ENCODE measurements at places on chromosomes 11 and 22.

- no peak for DNase-seq
These were observed 17.8 kb upstream of the XBP1 start for GRCh38 chr22:28817919-28818859.

DNA sequence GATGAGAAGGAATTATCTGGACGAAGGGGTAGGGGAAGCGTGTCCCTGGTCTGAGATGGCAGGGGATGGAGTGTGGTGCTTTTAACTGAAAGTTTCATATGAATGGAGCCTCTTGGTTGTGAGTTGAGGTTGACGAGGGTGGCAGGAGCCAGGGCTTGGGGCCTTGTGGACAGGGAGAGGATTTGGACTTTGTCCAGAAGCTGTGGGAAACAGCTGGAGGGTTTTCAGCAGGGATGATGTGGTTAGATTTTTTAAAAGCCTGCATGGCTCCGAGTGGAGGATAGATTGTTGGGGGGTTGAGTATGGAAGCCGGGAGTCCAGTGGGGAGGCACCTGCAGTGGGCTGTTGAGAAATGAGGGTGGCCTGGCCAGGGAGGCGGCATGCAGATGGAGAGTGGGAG is 24.8 kb downstream of the MYO7A start:
- no peak for DNase-seq

DNA sequence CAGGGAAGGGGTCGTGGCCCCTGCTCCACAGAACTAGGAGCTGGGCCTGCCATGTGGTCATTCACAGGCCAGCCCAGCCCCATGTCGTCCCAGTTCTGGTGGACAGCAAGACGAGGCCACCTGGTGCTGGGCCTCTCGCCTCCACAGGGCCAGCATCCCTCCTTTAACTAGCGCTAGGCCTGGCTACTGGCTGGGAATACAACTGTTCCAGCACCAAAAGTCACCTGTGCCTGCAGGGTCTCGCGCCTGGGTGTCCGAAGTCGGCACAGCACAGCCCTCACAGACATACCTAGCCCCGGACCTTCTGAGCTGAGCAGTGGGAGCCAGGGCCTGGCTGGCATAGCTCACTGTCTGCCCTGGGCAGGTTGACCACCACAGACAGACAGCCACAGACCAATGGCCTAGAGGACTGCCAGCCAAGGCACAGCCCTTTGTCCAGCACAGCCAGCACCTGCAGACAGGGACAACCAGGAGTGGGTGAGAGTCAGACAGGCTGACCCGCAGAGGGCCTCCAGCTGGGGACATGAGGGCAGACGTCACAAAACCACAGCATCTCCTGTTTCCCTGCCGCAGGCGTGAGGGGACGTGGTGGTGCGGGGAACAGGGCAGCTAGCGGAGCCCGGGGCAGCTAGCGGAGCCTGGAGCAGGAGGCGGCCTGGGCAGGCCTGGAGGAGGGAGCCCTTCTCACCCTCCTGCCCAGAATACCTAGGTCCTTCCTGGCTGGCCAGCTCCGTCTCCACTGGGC is 27.2 kb upstream of the TH start:
- DNase-seq, result no peak

- no peak for DNase-seq
These were observed 96.5 kb downstream of the CWC15 start for GRCh38 chr11:94876645-94877442.

GRCh38 chr22:47392054-47392347 is 629.6 kb downstream of the TBC1D22A start:
- DNase-seq, result no peak

DNA sequence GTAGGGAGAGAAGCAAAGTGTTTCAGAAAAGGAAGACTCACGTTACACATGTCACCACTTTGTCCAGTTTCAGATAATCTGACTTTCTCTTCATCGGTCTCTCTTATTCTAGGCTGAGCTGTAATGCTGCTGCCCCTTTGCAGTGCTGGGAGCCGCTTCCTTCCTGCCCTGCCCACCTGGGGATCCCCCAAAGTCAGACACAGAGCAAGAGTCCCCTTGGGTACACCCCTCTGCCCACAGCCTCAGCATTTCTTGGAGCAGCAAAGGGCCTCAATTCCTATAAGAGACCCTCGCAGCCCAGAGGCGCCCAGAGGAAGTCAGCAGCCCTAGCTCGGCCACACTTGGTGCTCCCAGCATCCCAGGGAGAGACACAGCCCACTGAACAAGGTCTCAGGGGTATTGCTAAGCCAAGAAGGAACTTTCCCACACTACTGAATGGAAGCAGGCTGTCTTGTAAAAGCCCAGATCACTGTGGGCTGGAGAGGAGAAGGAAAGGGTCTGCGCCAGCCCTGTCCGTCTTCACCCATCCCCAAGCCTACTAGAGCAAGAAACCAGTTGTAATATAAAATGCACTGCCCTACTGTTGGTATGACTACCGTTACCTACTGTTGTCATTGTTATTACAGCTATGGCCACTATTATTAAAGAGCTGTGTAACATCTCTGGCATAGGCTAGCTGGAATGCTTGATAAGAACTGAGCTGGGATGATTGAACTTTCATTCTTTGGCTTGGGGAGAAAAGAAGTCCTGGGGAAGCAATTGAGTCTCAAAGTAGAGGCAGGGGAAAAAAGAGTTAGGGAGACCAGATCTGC is 31.2 kb upstream of the SMIM35 start:
- no peak for DNase-seq

- no peak for DNase-seq
These were observed 23.5 kb downstream of the LRRC32 start for GRCh38 chr11:76646882-76647534.

DNA sequence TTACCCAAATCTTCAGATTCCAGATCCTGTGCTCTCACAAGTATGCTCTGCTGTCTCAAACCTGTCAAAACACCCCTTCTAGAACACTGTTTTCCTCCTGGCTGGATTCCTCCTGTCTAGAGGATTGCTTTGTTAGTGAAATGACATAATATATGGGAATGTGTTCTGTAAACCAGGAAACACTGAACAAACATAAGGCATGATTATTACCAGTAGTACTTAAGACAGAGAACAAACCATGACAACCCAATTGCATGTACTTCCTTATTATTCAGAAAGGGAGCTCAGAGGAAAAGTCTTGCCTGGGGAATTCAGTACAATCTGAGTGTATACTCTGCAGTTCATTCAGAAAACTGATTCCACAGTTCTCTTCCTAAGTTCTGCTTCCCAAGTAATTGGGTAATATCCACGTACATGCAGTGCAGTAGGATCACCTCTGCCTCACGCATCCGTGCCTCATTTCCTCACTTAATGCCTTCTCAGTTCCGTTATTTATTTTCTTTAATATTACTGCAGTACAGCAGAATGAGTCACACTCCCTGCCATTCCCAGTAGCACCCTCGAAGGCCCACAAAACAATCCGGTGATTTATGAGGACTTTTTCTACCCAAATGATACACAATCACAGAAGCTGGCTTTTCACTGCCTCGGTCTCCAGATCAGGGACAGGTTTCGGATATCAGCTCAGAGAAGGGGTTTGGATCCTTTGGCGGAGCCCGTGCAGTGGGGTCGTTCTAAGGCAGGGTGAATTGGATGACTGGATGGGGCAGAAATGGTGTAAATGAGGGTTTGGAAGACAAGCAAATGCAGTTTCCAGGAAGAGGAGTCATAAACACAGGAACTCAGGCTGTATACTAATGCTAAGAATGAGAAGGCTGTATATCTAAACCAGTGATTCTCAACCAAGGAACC is 896.9 kb downstream of the KCNA4 start:
- no peak for DNase-seq

DNA sequence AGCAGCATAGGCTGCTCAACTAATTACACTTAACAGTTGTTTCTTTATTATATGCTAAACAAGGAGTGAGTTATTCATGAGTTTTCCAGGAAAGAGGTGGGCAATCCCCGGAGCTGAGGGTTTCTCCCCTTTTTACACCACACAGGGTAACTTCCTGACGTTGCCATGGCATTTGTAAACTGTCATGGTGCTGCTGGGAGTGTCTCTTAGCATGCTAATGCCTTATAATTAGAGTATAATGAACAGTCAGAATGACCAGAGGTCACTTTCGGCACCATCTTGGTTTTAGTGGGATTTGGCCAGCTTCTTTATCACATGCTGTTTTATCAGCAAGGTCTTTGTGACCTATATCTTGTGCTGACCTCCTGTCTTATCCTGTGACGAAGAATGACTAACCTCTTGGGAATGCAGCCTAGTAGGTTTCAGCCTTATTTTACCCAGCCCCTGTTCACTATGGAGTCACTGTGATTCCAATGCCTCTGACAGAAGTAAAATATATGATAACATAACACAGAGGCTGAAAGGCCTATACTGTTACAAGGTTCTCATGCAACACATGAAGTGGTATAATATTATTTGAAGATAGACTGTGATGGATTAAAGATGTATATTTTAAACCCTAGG is 41.3 kb upstream of the RDX start:
- no peak for DNase-seq

DNA sequence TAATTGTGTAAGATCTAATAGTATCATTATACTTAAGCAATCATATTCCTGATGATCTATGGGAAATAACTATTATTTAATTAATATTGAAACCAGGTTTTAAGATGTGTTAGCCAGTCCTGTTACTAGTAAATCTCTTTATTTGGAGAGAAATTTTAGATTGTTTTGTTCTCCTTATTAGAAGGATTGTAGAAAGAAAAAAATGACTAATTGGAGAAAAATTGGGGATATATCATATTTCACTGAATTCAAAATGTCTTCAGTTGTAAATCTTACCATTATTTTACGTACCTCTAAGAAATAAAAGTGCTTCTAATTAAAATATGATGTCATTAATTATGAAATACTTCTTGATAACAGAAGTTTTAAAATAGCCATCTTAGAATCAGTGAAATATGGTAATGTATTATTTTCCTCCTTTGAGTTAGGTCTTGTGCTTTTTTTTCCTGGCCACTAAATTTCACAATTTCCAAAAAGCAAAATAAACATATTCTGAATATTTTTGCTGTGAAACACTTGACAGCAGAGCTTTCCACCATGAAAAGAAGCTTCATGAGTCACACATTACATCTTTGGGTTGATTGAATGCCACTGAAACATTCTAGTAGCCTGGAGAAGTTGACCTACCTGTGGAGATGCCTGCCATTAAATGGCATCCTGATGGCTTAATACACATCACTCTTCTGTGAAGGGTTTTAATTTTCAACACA is 6.4 kb downstream of the BIRC3 start:
- DNase-seq, result no peak

- DNase-seq, result no peak
These were observed 41.8 kb downstream of the LIF start for GRCh38 chr22:30204742-30205111.

DNA sequence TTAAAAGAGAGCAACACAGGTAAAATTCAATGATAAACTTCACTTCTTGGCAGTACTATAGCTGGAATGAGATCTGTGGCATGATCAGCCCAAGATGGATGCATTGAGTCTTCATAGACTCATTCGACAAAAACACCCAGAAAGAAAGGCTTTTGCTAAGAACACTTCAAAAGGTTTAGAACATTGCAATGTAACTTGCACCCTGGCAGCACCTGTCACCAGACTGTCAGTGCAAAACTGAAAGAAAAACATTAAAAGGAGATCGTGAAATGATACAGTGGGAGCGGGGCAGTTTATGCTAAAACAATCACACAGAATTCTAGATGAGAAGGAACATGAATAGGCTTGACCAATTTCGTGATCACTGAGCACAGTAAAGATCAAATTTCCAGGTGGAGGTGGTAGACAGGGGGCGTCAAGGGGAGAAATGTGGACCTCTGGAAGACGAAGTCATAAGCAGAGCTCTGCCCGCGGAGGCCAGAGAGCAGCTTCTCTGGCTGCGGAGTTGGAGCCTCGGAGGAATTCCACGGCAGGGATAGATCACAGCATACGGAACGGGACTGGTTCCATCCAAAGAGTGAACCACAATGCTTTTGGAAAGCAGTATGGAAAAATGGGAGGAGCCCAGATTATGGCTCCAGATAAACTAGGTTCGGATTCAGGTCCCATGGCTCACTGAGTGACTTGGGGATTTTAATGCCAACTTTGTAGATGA is 11.9 kb downstream of the VSIG10L2 start:
- DNase-seq, result no peak

DNA sequence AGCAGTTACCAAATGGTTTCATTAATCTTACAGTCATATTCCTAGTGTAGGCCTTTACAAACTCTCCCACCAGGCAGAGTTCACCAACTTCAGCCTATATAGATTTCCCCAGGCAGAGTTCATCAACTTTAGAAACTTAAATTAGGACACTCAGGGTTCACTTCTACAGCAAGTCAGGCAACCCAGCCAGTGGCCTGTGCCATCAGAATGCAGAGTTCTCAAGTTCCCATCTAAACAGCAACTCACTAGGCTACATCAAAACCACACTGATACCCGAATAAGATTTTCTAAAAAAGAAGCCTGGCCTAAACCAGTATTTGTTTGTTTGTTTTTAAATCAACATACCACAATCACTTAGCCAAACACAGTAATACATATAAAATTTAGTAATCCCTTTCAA is 33.7 kb downstream of the PICALM start:
- no peak for DNase-seq

All from NCI-H1048 (cell line).